ENCODE measurements at places on chromosomes 12 and 14. TPM values are rescaled to one million over a fixed set of nuclear protein-coding genes. Genes with fewer than 3 reads are reported as not detected.

TAS2R31 gene
- not detected for total RNA-seq

SLCO1B1 gene
- total RNA-seq, result not detected

ASB8 gene
- total RNA-seq, result 22.6 TPM

ACSS3 gene
- total RNA-seq, result 9.4 TPM

SUOX gene
- total RNA-seq, result 16.7 TPM

SELPLG gene
- total RNA-seq, result 2.8 TPM

ASIC1 gene
- total RNA-seq, result 3.4 TPM

SERPINA12 gene
- total RNA-seq, result not detected

HRK gene
- total RNA-seq, result not detected

CLEC4C gene
- total RNA-seq, result not detected

SERPINA10 gene
- not detected for total RNA-seq

TTC9 gene
- 0.88 TPM for total RNA-seq

SLC35F4 gene
- total RNA-seq, result not detected

EIF2S3B gene
- total RNA-seq, result 0.66 TPM

ZFYVE26 gene
- total RNA-seq, result 7.1 TPM

SLC6A15 gene
- total RNA-seq, result 23.4 TPM

ADSS1 gene
- total RNA-seq, result 3.7 TPM

DCN gene
- 5.6 TPM for total RNA-seq

ANGEL1 gene
- 9.3 TPM for total RNA-seq

SOAT2 gene
- total RNA-seq, result 0.06 TPM

MCRS1 gene
- total RNA-seq, result 71.7 TPM

MEG3 gene
- not detected for total RNA-seq

COX8C gene
- not detected for total RNA-seq

C1QL4 gene
- 3.8 TPM for total RNA-seq

CELA1 gene
- total RNA-seq, result not detected

TAMALIN gene
- 0.35 TPM for total RNA-seq

TDRD9 gene
- not detected for total RNA-seq

HOXC5 gene
- not detected for total RNA-seq

IL26 gene
- total RNA-seq, result not detected

FZD10 gene
- total RNA-seq, result 0.04 TPM

AHNAK2 gene
- total RNA-seq, result 4.4 TPM

MFAP5 gene
- not detected for total RNA-seq

PSMB11 gene
- not detected for total RNA-seq

RNF41 gene
- 62.8 TPM for total RNA-seq

SYNDIG1L gene
- not detected for total RNA-seq

TAOK3 gene
- 24.1 TPM for total RNA-seq

B4GALNT1 gene
- total RNA-seq, result 77.3 TPM

RARG gene
- total RNA-seq, result 24.2 TPM

GZMH gene
- total RNA-seq, result not detected

PLEKHG7 gene
- not detected for total RNA-seq

MUCL1 gene
- not detected for total RNA-seq

PLXNC1 gene
- total RNA-seq, result 1.9 TPM

BAG5 gene
- 18.5 TPM for total RNA-seq

CYP46A1 gene
- not detected for total RNA-seq

CATSPERB gene
- total RNA-seq, result not detected

TCL1B gene
- not detected for total RNA-seq

PPM1H gene
- total RNA-seq, result 3.7 TPM

CCDC88C gene
- total RNA-seq, result 2.4 TPM

APAF1 gene
- 6.4 TPM for total RNA-seq

ANKS1B gene
- 1.8 TPM for total RNA-seq

POTEG gene
- total RNA-seq, result 0.41 TPM

CDCA3 gene
- total RNA-seq, result 75.3 TPM

TMEM63C gene
- 0.77 TPM for total RNA-seq

TMEM30B gene
- total RNA-seq, result not detected

SLC17A8 gene
- total RNA-seq, result not detected

HPD gene
- not detected for total RNA-seq
